ENCODE measurements at places on chromosomes 12 and 14.

DNA sequence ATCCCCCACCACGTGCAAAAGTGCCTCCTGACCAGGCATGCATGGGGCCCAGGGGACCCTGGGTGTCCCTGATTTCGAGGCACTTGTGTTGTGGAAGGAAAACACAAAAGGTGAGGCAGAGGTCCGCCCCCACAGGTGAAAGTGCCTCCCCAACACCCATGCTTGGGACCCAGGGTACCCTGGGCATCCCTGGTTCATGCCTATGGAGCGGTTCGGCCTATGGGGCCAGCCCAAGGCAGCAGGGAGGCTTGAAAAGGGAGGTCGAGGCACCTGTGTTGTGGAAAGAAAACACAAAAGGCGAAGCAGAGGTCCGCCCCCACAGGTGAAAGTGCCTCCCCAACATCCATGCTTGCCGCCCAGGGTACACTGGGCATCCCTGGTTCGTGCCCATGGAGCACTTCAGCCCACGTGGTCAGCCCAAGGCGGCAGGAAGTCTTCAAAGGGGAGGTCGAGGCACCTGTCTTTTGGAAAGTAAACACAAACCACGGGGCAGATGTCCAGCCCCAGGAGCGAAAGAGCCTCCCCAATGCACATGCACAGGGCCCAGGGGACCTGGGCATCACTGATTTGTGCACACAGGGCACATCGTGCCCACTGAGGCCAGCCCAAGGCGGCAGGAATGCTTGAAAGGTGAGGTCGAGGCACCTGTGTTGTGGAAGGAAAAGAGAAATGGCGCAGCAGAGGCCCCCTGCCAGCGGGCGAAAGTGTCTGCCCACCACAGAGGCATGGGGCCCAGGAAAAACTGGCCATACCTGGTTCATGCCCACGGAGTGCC, 375.5 kb downstream of the ALG10 start:
- DNase-seq = no peak

DNA sequence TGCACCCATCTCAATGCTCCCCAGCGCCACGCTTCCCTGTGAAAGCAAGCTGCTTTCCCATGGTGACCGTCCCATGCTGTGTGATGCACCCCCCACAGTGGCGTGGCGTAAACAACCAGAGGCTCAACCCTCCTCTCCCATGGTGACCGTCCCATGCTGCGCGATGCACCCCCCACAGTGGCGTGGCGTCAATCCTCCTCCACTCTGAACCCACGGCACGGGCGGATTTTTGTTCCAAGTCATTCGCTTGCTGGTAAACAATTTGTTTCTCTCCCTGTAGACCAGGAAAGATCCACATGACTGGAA, 8.9 kb downstream of the STX2 start:
- DNase-seq = no peak

DNA sequence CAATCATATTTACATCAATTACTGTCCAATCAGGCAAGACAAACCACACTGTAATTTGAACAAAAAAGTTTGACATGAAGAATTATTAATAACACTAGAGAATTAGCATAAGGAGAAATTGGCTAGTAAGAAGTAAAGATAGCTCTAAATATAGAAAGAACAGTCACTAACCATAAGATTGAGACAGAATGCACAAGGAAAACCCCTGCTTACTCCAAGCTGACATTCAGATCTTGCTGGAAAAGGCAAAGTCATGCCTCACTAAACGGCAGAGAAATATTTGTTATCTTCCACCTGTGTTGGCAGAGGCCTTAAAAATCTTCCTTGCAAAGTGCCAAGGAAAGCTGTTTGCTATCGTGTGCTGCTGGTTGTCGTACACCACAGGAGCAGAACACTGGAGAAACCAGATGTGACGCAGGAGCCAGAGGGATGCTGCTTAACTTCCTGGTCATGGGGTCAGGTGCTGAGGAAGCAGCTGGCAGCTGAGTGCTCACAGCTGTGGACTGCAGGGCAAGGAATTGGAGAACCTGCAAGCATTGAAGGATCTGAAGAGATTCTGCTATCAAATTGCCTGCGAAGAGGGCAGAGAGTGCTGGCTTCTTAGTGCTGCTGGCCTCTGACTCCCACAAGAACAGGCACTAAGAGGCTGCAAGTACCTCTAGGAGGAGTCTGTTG, 1323.3 kb downstream of the LRFN5 start:
- DNase-seq = peak; percentile 0

GRCh38 chr12:116595186-116595585, 36.0 kb downstream of the MAP1LC3B2 start:
- no peak for DNase-seq

- no peak for DNase-seq
Observed at GRCh38 chr12:87897662-87898061, 131.5 kb downstream of the C12orf50 start.

GRCh38 chr14:69153873-69154270, 953 bp upstream of the DCAF5 start:
- DNase-seq = no peak

DNA sequence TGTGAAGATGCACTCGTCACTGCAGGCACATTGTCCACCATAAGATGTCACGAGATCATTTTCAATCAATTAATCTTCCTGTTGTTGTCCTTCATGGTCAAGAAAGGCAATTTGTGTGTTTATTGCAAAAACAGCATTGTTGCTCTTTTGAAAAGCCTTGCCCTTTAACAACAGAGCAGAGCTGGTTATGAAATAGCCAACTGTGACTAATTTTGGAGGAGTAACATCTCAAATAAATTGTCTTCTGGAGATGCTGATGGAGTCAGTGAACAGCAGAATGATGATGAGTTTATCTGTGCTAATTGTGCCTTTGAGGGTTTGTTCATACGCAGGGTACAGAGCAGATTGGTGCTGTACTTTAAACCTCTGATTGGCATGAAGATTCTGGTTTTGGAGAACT, 88.3 kb upstream of the E2F7 start:
- DNase-seq = no peak
